ENCODE measurements at places on chromosomes 12 and 14. TPM values are rescaled to one million over a fixed set of nuclear protein-coding genes. Genes with fewer than 3 reads are reported as not detected.

DNA sequence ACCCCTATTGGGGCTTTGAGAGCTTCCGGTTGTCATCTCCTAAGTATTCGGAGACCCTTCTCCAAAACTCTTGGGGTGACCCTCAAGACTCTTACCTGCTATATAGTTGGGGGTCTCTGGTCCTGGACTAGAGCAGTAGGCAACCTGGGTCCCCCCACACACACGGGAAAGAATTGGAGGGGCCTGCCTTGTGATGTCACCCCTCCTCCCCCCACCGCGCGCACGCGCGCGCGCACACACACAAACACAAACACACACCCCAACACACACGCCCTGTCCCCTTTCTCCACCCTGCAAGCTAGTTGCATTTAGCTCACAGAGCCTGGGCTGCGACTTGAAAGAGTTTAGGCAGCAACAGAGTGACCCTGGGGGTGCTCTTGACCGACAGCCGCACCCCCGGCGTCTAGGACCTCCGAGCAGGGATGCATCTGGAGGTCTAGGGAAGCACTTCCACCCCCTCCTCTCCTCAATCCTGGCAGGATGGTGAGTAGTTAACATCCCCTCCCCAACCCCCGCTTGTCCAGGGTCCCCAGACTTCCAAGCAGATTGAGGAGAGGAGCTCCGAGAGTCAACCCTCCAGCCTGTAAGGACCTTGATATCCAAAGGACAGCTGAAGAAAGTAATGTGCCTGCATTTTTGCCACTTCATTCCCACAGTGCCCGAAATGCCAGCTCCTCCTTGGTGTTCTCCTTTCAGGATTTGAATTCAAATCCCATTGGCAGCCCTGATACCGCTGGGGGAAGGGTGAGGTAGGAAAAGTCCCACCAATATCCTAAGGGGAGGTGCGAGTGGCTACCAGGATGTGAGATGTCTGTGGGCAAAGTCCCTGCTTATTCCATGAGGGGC, 1.4 kb upstream of the DNAJC14 start:
- H3K36me3 ChIP-seq = no peaks in the 10 kb centered on the region
- peak overlapping the region; percentile 98 for H3K4me3 ChIP-seq
- H3K27ac ChIP-seq = peak overlapping the region; percentile 95

GRCh38 chr12:101727098-101727497, 12.2 kb downstream of the SYCP3 start:
- no peaks in the 10 kb centered on the region for H3K4me1 ChIP-seq
- H3K36me3 ChIP-seq = no peaks in the 10 kb centered on the region

DNA sequence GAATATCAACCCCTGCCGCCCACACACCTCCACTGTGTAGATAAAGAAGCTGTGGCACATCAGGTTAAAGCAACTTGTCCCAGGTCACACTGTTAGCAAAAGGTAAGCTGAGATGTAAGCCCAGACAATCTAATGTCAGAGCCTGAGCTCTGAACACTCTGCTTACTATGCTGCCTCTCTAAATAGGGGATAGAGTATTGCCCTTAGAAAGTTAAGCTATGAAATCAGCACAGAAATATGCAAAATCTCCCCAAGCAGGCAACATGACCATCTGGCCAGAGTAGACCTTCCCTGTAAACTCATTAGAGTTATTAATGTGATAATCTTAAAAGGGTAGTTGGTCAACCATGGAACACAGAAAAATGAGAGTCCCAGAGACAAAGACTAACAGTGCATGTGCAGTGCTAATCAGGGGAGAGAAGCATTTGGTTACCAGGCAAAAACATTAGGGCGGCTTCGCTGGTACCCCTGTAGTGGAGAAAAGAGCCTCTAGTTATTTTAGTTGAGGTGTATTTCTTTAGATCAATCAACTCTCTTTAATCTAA, 171.0 kb downstream of the BTG1 start:
- no peaks in the 10 kb centered on the region for H3K36me3 ChIP-seq
- no peak for DNase-seq
- no peaks in the 10 kb centered on the region for H3K4me1 ChIP-seq
- no peak overlapping the region for H3K4me3 ChIP-seq
- H3K27ac ChIP-seq = no peak overlapping the region

FOXM1 gene
- 9.6 TPM for total RNA-seq

HSPA2 gene
- total RNA-seq = 68.1 TPM

Data from uterus (tissue), 4 donors.